ENCODE measurements at places on chromosomes 6 and 20. TPM values are rescaled to one million over a fixed set of nuclear protein-coding genes. Genes with fewer than 3 reads are reported as not detected.

- no peak for DNase-seq
These were observed 7.0 kb upstream of the OR14J1 start for GRCh38 chr6:29294499-29294914.

- DNase-seq, result no peak
These were observed 258.9 kb downstream of the CD109 start for GRCh38 chr6:73954881-73955280.

DNA sequence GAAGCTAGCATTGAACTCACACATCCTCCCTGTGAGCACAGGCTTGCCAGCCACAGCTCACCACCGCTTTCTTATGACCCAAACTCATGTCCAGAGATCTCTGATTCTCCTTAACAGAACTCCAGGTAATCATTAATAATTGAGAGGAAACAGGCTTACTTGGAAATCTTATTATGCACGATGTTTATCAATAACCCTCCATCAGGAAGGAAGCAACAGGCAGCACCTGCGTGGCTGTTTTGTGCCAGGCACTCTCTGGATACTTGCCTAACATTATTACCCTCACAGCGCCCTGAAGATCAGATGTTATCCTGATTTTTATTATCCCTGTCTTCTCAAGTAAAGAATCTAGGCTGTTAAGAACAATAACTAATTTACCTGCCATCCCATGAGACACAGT, 306.6 kb downstream of the PRKN start:
- no peak for DNase-seq

The ZKSCAN3 gene
- 7.8 TPM for total RNA-seq

The HCRTR2 gene
- total RNA-seq, result not detected

- no peak for DNase-seq
These were observed 88.0 kb upstream of the ADGRF1 start for GRCh38 chr6:47130086-47130485.

All from sciatic nerve (tissue), 2 donors.